ENCODE measurements at places on chromosomes 4 and X. TPM values are rescaled to one million over a fixed set of nuclear protein-coding genes. Genes with fewer than 3 reads are reported as not detected.
A peak's percentile ranks its signal among the peaks of the same experiment; 100 is the strongest.

DNA sequence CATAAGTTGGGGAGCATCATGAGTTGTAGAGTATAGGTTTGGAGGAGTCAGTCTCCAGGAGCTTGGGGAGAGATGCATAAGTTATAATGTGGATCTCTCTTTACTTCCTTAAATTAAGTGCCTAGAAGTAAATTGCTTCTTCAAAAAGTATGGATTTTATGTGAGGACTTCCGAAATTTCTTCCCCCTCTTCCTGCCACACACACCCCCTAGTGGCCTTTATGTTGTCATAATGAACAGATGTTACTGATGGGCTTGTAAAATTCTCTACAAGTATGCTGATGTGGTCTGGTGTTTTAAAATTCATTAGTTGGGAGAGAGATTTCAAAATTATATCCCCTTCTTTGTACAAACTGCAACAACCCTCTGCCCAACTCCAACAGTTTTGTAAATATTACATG lies 2.3 kb upstream of the METTL14 start:
- H3K36me3 ChIP-seq: no peaks in the 10 kb centered on the region
- peaks cover 1% of the 10 kb centered on the region for H3K4me1 ChIP-seq
- H3K27ac ChIP-seq: no peak overlapping the region
- H3K4me3 ChIP-seq: no peak overlapping the region
- H3K27me3 ChIP-seq: no peaks in the 10 kb centered on the region

DNA sequence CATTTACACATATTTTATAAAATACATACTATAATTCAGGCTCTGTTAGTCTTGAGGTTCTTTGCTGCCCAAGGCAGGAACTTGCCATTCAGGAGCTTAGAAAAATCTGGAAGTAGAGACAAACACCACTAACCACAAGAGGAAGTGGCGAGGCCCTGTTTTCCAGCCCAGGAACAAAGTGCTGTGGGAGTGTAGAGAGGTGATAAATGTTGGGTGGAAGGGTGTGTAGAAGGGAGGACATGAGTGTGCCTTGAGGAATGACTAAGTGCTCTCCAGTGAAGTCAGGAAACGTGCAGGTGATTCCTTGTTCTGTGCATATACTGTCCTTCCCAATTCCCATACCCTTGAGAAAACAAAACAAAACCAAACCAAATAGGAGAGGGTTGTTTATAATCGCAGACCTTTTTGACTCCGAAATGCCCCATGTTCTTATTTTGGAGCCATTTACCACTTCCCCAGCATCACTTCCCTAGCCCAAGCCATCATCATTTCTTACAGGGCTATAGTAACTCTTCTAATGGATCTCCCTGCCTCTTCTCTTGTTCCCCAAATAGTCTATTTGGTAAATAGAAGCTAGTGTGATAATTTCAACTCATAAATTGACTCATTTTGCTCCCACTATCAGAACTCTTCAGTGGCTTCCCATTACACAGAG lies 83.2 kb downstream of the GPAT3 start:
- no peak for DNase-seq
- H3K27ac ChIP-seq: no peak overlapping the region
- no peaks in the 10 kb centered on the region for H3K4me1 ChIP-seq
- H3K36me3 ChIP-seq: no peaks in the 10 kb centered on the region

DNA sequence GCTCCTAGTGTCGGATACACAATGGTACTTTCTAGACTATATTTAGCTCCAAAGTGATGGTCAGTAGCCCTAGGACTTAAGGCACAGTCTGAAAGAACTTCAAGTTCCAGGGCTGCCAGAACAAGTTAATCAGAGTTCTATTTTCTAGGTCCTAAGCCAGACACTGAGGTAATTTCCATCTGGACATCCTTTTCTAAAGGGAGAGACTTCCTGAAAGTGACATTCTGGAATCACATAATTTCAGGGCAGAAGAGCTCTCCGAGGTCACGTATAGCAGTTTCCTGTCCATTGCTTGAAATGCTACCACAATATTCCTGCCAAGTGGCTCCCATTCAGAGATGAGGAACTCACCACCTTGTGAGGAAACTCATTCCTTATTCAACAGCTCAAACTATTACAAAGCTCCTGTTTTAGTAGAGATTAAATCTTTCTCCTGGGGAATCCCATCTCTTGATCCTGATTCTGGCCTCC lies 117.9 kb downstream of the COL25A1 start:
- no peaks in the 10 kb centered on the region for H3K27me3 ChIP-seq
- H3K36me3 ChIP-seq: no peaks in the 10 kb centered on the region
- DNase-seq: no peak
- no peak overlapping the region for H3K4me3 ChIP-seq
- no peaks in the 10 kb centered on the region for H3K4me1 ChIP-seq

- H3K27me3 ChIP-seq: no peaks in the 10 kb centered on the region
- no peak for DNase-seq
- H3K4me3 ChIP-seq: no peak overlapping the region
- no peaks in the 10 kb centered on the region for H3K4me1 ChIP-seq
- no peak overlapping the region for H3K27ac ChIP-seq
Measured at GRCh38 chrX:151801980-151802379, 67.4 kb downstream of the CNGA2 start.

DNA sequence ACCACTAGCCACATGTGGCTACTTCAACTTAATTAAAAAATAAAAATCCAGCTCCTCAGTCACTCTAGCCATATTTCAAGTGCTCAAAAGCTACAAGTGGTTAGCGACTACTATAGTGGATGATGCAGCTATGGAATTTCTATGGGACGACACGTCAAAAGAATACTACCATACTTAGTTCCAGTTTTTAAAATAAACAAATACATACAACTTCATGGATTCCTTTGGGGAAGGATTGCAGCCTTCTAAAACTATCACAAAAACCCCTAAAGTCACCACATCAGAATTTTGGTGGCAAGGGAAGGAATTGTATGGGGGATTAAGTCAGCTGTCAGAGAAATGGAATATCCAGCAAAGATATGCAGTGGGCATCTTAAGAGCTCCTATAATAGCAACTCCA lies 6.5 kb downstream of the ZNF280C start:
- no peaks in the 10 kb centered on the region for H3K36me3 ChIP-seq
- no peaks in the 10 kb centered on the region for H3K27me3 ChIP-seq
- H3K4me1 ChIP-seq: no peaks in the 10 kb centered on the region
- DNase-seq: no peak

GRCh38 chrX:53685711-53686110 lies 808 bp downstream of the HUWE1 start:
- no peaks in the 10 kb centered on the region for H3K4me1 ChIP-seq
- H3K36me3 ChIP-seq: no peaks in the 10 kb centered on the region
- H3K27ac ChIP-seq: no peak overlapping the region

- H3K27me3 ChIP-seq: no peaks in the 10 kb centered on the region
- H3K36me3 ChIP-seq: no peaks in the 10 kb centered on the region
- peak overlapping the region; percentile 50 for H3K27ac ChIP-seq
- DNase-seq: peak; percentile 51
Measured at GRCh38 chrX:53080628-53081580, 1.3 kb upstream of the TSPYL2 start.

DNA sequence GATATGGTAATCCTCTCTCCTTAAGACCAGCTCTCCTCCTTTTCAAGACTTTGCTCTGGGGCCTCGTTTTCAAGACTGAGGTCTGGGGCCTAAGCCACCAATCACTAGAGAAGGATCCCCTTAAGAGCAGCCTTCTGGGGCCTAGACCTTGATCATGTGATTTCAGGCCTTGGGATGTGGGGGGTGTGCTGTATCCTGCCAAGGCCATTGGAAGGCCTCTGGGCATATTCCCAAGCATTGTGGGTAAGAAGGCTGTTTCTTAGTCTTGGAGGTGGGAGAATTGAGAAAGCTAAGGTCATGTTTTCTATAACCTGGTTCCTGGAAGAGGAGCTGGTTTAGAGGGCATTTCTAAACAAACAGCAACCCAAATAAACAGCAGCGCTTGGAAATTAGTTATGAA lies 12.1 kb downstream of the TMEM164 start:
- DNase-seq: peak; percentile 65
- H3K4me3 ChIP-seq: no peak overlapping the region
- no peaks in the 10 kb centered on the region for H3K27me3 ChIP-seq

- no peaks in the 10 kb centered on the region for H3K36me3 ChIP-seq
- no peak overlapping the region for H3K27ac ChIP-seq
- H3K27me3 ChIP-seq: no peaks in the 10 kb centered on the region
- no peaks in the 10 kb centered on the region for H3K4me1 ChIP-seq
Measured at GRCh38 chrX:140157143-140157542, 191.8 kb upstream of the CXorf66 start.

DNA sequence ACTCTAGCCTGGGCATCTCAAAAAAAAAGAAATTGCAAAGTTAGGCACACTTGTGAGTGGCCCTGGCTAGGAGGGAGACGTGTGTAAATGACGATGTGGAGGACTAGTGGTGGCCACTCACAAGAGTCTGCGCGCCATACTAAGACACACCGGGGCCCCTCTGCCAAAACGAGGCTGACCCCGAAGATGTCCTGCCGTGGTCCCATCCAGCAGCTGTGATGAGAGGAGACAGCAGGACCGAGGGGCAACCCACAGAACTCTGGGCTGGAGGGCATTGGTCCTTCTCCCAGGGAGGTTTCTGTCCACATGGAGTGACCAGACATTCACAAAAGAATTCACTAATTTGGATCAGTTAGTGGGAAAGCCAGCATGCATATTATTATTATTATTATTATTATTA lies 47.4 kb downstream of the NOP14 start:
- no peak for DNase-seq
- no peak overlapping the region for H3K27ac ChIP-seq
- H3K4me1 ChIP-seq: no peaks in the 10 kb centered on the region
- no peak overlapping the region for H3K4me3 ChIP-seq

- DNase-seq: no peak
- H3K27ac ChIP-seq: no peak overlapping the region
- H3K27me3 ChIP-seq: no peaks in the 10 kb centered on the region
- no peaks in the 10 kb centered on the region for H3K36me3 ChIP-seq
- no peak overlapping the region for H3K4me3 ChIP-seq
Measured at GRCh38 chrX:136954930-136955329, 74.4 kb upstream of the RBMX start.

GRCh38 chrX:130805903-130806302 lies 97.1 kb downstream of the ENOX2 start:
- no peaks in the 10 kb centered on the region for H3K4me1 ChIP-seq
- no peaks in the 10 kb centered on the region for H3K36me3 ChIP-seq
- no peaks in the 10 kb centered on the region for H3K27me3 ChIP-seq
- no peak overlapping the region for H3K4me3 ChIP-seq
- DNase-seq: no peak

- no peaks in the 10 kb centered on the region for H3K36me3 ChIP-seq
- H3K4me1 ChIP-seq: no peaks in the 10 kb centered on the region
- no peak for DNase-seq
- no peaks in the 10 kb centered on the region for H3K27me3 ChIP-seq
- H3K4me3 ChIP-seq: no peak overlapping the region
- H3K27ac ChIP-seq: no peak overlapping the region
Measured at GRCh38 chr4:174173360-174173759, 110.1 kb downstream of the FBXO8 start.

DNA sequence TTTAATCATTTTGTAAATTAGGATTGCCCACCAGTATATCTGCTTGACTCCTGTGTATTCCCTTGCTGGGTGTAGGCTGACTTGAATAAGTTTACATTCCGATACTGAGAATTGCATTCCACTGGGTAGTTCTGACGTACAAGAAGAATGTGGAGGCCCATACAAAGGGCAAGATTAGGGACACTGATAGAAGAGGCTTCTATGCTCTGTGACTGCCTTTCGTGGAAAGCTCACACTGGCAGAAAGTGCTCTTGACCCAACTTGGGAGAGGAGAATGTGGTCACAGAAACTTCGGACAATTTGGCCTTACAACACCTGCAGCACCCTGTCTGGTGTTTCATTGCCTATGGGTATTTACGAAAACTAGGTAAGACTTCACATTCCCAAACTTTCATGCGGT lies 126.3 kb downstream of the RAPGEF2 start:
- peaks cover 6% of the 10 kb centered on the region for H3K4me1 ChIP-seq
- no peak for DNase-seq

- no peaks in the 10 kb centered on the region for H3K27me3 ChIP-seq
- DNase-seq: no peak
- H3K27ac ChIP-seq: no peak overlapping the region
- H3K36me3 ChIP-seq: no peaks in the 10 kb centered on the region
- no peaks in the 10 kb centered on the region for H3K4me1 ChIP-seq
- no peak overlapping the region for H3K4me3 ChIP-seq
Measured at GRCh38 chrX:68820476-68821110, 8.2 kb upstream of the EFNB1 start.

- no peaks in the 10 kb centered on the region for H3K4me1 ChIP-seq
- H3K27me3 ChIP-seq: no peaks in the 10 kb centered on the region
- DNase-seq: no peak
Measured at GRCh38 chr4:21347142-21347541, 601.4 kb downstream of the KCNIP4 start.

- no peaks in the 10 kb centered on the region for H3K36me3 ChIP-seq
- peak; percentile 23 for DNase-seq
- no peaks in the 10 kb centered on the region for H3K27me3 ChIP-seq
- H3K27ac ChIP-seq: no peak overlapping the region
- H3K4me3 ChIP-seq: no peak overlapping the region
Measured at GRCh38 chr4:153432965-153433753, 33.0 kb upstream of the TMEM131L start.

- H3K27ac ChIP-seq: no peak overlapping the region
- H3K4me3 ChIP-seq: no peak overlapping the region
- H3K4me1 ChIP-seq: no peaks in the 10 kb centered on the region
- H3K27me3 ChIP-seq: no peaks in the 10 kb centered on the region
Measured at GRCh38 chrX:3160756-3161155, 119.5 kb downstream of the ARSF start.

DNA sequence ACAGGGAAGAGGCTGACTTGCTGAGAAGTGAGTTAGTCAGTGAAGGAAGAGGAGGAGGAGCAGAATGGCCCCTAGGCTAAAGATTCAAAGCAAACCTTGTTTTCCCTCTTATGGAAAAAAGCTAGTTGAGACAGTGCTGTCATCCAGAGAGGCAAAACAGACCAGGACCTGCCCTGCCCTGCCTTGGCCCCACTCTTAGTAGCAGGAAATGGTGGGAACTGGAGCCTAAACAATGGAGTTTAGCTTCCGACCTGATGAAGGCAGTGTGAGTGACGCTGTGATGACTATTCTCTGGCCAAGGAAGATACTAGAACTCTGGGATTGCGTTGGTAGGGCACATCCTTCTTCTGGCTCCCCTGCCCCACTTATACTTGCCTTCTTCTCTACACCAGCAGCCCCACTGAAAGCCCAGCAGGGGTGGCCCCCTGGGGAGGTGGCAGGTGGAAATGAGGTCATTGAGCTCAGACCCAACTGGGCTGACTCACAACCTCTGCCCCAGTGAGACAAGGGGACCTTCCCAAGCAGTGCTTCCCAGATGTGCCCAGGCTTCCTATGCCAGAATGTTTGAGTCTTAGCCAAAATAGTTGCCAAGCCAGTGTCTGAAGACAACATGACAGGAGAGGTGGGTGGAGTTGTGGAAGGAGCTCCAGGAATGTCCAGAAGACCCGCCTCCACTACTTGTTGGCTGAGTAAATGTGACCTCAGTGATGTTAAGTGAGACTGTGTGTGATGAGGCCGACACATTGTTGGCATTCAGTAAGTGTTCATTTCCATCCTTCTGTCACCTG lies 38.8 kb downstream of the MSN start:
- H3K4me1 ChIP-seq: peaks cover 4% of the 10 kb centered on the region
- no peak overlapping the region for H3K4me3 ChIP-seq
- H3K36me3 ChIP-seq: no peaks in the 10 kb centered on the region
- no peak for DNase-seq
- no peak overlapping the region for H3K27ac ChIP-seq

CDKL2 gene
- total RNA-seq: 3.4 TPM

PCDH19 gene
- total RNA-seq: 3.2 TPM

P2RY10 gene
- not detected for total RNA-seq

RRAGB gene
- total RNA-seq: 28.3 TPM

HEPH gene
- 20.2 TPM for total RNA-seq

XKRX gene
- 0.30 TPM for total RNA-seq

CNKSR2 gene
- 20.6 TPM for total RNA-seq

CLIC2 gene
- 15.5 TPM for total RNA-seq

BMP3 gene
- total RNA-seq: 2.1 TPM

CFP gene
- 1.7 TPM for total RNA-seq

CT83 gene
- not detected for total RNA-seq

HTN1 gene
- not detected for total RNA-seq

BEX2 gene
- total RNA-seq: 55.1 TPM

All from ovary (tissue), 10 donors.